ENCODE measurements at places on chromosomes 16 and 17.

DNA sequence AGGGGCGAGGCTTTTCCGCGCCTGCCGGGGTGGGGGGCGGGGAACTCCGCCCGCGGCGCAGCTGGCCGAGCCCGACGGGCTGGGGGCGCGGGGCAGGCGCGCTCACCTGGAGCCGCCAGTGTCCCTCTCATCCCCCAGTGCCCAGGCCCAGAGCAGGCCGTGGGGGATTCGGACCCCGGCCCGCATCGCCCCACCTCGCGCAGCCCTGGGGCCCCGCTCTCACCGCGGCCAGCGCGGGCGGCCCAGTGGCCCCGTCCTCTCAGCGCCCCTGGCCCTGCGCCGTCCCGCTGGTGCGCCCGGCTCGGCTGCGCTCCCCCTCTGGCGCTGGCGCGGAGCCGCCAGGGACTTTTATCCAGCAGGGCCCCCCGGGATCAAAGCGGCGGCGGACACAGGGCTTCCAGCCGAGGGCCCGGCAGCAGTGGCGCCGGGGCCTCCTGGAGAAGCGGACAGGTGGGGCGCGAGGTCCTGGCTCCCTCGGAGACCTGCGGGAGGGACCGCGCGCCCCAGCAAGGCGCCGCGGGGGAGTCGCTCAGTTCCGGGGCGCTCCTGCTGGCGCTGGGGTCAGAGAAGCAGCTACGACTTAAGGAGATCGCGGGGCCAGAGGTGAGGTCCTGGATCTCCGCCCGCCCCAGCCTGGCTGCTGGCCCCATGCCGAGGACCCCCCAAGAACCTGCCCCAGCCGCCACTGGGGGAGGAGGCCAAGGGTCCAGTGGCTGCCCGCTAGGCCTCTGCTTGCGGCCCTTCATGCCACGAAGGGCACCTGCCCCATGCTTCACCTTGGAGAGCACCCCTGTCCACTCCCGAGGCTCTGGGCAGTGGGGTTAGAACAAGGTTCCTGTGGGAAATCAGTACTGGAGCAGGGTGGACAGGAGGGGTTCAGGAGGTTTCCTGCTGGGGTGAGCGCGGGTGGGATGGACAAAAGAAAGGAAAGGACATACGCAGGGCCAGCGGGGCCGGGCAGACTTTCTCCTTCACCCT is 823 bp upstream of the NOTUM start:
- DNase-seq: no peak

GRCh38 chr17:62950067-62950466 is 16.0 kb upstream of the TANC2 start:
- no peak for DNase-seq

GRCh38 chr17:42184713-42185620 is at the start of gene HCRT:
HCRT (minus strand) TSS chr17:42185452; CDS start chr17:42185365, 87 bp downstream.
- DNase-seq: no peak

- peak; percentile 46 for DNase-seq
Measured at GRCh38 chr17:19304209-19304608, 58.3 kb downstream of the B9D1 start.

- DNase-seq: no peak
Measured at GRCh38 chr17:32490101-32490482, 3.3 kb downstream of the CDK5R1 start.

- no peak for DNase-seq
Measured at GRCh38 chr17:38544175-38544838, 61.4 kb downstream of the SRCIN1 start.

- no peak for DNase-seq
Measured at GRCh38 chr17:34300652-34301370, 15.3 kb downstream of the CCL11 start.

- DNase-seq: no peak
Measured at GRCh38 chr16:9660898-9661297, 521.3 kb downstream of the GRIN2A start.
